ENCODE measurements at places on chromosomes 5 and 9.

DNA sequence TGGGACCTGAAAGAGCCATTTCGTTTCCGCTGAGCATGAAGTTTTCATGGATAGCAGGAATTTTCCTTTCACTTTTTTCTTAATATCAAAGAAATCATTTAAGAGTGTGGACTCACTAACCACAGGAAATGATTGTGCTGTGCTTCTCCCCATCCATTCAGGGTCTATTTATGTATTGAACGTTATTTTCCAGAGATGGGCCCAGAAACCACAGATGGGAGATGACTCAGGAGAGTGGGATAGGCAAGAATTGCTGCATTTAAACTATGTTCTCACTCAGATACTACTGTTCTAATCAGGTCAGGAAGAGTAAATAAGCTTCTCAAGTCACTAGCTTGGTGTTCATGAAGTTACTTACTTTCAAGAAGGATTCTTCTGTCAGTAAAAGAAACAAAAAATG is 763.8 kb downstream of the DTWD2 start:
- peak; percentile 27 for DNase-seq

- no peak for DNase-seq
Measured at GRCh38 chr9:77221431-77221830, 44.1 kb downstream of the VPS13A start.

GRCh38 chr5:95022967-95023695 is 261.8 kb downstream of the MCTP1 start:
- no peak for DNase-seq

GRCh38 chr5:4625206-4625896 is 514.8 kb upstream of the ADAMTS16 start:
- no peak for DNase-seq

DNA sequence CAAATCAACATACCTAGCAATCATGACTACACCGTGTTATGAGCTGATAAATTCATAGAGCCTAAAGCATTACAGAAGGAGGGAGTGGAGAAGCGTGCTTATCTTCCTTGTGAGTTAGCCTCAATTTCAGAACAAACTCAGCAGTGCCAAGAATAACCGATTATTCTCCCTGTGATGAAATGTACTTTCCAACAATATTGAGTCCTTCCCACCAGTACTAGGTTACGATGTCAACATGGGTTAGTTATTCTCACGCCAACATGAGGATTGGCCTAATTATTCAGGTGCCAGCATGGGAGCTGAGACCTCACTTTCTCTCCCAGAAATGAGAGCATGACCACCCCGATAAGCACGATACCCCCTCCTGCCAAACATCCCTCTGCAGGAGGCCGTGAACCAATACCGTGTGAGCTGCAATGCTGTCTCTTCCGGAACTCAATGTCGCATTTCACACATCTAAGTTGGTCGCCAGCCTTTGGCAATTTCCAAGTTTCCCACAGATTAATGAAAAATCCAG is 193.7 kb downstream of the ENC1 start:
- DNase-seq: no peak

DNA sequence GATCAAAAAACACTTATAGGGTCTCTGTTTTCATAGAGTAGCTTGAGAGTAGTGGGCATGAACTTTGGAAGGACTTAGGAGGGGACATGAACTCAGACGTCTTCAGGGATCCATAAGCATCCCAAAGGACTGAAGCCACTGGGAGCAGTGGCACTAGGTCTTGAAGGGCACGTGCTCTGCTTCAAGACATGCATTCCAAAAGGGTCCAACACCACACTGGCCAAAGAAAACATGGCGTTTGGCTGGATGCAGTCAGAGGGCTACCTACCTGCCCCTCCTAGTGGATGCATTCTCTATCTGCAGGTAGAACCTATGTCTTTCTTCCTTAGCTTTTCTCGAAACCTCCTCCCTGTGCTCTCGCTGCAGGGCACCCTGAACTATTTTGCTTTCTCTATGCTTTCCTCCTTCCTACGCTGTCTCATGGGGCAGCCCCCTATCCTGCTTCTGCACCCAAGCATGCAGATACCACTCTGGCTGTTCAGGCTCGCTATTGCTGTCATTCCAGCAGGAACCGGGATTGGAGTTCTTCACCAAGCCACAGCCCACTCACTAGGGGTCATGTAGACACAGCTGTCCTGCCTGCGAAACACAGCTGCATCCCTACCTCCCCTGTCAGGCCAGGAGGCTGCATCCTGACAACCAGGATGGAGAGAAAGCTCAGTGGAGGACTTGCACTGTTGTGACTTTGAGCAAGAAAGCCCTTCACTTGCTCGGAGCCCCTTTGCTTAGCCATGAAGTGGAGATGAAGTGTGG is 11.9 kb downstream of the FAM240B start:
- no peak for DNase-seq

- no peak for DNase-seq
Measured at GRCh38 chr5:148633067-148633377, 21.3 kb downstream of the HTR4 start.

GRCh38 chr9:109922617-109923470 is 142.8 kb downstream of the PALM2AKAP2 start:
- DNase-seq: no peak

DNA sequence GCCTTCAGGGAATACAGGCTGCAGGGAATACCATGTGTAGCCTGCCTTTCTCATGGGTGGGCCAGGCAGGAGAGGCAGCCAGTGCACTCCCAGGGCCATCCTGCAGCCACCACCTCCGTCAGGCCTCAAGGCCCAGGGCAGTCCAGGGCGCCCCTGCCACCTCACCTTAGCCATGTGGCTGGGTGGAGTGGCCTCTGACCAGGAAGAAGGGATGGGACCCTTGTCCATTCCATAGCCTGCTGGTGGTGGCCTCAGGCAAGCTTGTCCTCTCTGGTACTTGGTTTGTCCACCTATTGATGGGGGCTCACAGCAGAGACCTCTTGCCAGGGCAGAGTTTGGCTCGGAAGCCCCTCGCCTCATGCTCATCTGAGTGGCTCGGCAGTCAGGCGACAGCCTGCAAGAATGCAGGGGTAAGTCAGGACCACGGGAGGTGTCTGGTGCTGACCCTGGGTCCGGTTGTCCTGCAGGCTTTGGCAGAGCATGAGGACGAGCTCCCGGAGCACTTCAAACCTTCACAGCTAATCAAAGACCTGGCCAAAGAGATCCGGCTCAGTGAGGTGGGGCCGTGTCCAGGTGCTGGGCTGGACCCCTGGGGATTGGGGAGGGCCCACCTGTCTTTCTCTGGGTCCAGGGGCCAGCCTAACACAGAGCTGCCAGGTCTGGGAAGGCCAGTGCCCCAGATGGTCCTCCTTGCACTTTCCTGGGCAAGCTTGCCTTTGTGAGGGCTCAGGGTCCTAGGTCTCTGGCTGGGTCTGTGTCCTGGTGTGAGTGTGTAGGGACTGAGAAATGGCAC is 82.9 kb downstream of the PHF2 start:
- DNase-seq: no peak

GRCh38 chr5:66851306-66851705 is 255.1 kb downstream of the MAST4 start:
- no peak for DNase-seq

DNA sequence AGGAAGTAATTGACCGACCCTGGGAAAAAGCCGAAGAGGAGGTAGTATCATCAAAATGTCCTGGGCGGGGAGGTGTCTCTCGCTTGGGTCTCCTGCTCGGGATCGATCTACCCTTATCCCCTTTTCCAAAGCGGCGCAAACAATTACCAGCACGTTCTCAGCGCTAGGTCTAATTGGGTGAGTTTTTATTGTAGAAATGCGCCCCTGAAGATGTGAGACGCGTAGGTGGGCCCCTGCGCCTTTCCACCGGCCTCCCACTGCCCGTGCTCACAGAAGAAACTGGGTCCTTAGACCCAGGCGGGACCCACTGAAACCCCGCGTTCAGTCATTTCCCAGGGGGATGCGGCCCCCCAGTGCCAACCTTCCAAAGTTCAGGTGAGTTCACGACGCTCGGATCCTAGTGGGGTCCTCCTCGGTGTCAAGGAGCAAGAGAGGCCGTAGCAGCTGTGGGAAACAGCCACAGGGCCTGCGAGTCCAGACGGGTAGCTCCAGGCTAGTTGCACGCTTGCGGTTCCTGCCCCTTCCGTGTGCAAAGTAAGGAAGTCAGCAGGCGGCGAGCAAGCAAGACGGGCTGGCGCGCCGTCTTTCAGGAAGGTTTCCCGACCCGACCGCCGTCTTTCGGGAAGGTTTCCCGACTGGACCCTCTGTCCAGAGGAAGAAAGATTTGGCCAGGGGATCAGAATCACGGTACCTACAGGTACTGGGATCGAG is 1.5 kb downstream of the SMIM32 start:
- DNase-seq: peak; percentile 29

- no peak for DNase-seq
Measured at GRCh38 chr5:73264631-73265030, 91.6 kb downstream of the TMEM174 start.

DNA sequence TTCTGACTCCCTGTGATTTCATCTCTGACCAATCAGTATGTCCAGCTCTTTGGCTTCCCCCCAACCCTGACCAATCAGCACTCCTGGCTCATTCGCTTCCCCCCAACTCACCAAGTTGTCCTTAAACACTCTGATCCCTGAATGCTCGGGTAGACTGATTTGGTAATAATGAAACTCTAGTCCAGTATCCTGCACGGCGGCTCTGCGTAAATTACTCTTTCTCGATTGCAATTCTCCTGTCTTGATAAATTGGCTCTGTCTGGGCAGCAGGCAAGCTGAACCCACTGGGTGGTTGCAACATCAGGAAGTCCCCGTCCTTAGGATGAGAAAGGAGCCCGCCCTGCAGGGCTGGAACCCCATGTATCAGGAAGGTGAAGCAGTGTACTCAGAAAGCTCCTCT is 10.4 kb downstream of the FCN2 start:
- no peak for DNase-seq

GRCh38 chr9:113493203-113493520 is 29.6 kb downstream of the RGS3 start:
- no peak for DNase-seq

DNA sequence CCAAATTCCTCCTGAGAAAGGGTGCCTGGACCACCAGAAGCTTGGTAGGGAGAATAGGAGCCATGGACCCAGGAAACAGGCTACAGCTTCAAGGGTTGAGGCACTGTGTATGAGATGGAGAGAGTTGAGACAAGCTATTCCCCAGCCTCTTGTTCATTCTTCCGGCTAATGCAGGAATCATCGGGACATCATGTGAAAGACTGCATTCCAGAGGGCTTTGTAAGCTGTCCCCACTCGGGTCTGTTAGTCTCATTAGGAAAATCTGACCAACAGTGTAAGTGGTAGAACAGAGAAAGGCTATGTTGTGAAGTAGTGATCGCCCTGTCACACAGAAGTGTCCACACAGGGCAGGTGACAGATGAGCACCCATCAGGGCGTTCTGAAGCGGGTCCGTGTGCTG is 81.4 kb downstream of the GABBR2 start:
- peak; percentile 7 for DNase-seq

DNA sequence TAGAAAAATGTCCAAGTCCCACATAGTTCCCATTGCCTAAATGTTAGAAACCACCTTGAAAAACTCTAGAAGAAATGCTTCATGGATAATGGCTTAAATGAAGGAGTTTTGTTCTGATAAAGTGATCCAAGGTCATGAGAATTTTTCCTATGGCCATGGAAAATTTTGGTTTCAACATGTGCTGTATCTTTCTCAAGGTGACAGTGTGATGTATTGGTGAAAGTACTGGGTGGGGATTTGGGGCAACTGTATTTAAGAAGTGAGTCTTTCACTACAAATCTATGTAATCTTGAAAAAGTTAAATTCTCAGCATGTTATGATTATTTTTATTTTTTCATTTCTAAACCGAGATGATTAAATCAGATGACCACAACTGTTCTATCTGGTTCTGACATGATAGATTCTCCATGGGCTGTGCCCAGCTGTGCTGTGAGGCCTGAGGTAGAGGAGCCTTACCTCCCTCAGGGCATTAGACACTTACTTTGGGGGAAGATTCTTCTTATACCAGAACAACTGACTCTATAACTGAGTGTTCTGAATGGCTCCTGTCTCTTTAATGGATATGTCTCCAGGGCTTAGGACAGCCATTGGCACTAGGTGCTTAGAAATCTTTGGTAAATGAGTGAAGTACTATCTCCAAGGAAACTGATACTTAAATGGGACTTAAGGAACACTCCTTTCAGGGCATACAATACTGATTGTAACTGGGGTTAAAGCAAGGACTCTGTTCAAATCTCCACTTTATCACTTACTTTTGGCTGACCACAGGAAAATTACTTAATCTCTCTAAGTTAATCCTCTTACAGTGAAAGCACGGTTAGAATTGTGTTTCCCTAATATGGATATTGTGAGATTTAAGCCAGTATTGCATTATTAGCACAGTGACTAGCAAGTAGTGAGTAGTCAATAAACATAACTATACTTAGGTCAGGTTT is 397.4 kb upstream of the MEF2C start:
- DNase-seq: no peak

DNA sequence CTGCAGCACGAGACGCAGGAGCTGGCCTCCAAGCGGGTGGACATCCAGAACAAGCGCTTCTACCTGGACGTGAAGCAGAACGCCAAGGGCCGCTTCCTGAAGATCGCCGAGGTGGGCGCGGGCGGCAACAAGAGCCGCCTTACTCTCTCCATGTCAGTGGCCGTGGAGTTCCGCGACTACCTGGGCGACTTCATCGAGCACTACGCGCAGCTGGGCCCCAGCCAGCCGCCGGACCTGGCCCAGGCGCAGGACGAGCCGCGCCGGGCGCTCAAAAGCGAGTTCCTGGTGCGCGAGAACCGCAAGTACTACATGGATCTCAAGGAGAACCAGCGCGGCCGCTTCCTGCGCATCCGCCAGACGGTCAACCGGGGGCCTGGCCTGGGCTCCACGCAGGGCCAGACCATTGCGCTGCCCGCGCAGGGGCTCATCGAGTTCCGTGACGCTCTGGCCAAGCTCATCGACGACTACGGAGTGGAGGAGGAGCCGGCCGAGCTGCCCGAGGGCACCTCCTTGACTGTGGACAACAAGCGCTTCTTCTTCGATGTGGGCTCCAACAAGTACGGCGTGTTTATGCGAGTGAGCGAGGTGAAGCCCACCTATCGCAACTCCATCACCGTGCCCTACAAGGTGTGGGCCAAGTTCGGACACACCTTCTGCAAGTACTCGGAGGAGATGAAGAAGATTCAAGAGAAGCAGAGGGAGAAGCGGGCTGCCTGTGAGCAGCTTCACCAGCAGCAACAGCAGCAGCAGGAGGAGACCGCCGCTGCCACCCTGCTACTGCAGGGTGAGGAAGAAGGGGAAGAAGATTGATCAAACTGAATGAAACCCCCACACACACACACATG is 654 bp downstream of the PURA start:
- DNase-seq: peak; percentile 74

DNA sequence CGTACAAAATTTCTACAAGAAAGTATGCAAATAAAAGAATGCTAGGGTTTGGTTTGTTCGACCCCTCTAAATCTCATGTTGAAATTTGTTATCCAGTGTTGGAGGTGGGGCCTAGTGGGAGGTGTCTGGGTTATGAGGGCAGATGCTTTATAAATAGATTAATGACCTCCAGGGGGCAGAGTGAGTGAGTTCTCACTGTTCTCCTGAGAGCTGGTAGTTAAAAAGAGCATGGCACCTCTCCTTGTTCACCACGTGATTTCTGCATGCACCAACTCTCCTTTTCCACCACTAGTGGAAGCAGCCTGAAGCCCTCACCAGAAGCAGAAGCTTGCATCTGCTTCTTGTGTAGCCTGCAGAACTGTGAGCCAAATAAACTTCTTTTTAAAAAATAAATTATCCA is 50.4 kb upstream of the FAM170A start:
- DNase-seq: no peak

- DNase-seq: peak; percentile 23
Measured at GRCh38 chr9:71490810-71491209, 277.5 kb downstream of the CEMIP2 start.
